ENCODE measurements at places on chromosomes 12 and 14. TPM values are rescaled to one million over a fixed set of nuclear protein-coding genes. Genes with fewer than 3 reads are reported as not detected.

Gene YBX3
- 1.5 TPM for polyA plus RNA-seq

Gene FAM186B
- 0.24 TPM for polyA plus RNA-seq

Gene TGM1
- polyA plus RNA-seq = not detected

Gene SLC11A2
- polyA plus RNA-seq = 38.0 TPM

Gene ENDOU
- not detected for polyA plus RNA-seq

Gene TCL1B
- polyA plus RNA-seq = not detected

Gene SMARCD1
- 6.0 TPM for polyA plus RNA-seq

Gene TMTC1
- polyA plus RNA-seq = 43.2 TPM

All from Purkinje cell (primary cell).